RCC 7860 (cell line): ENCODE measurements at places on chromosomes 4 and X.

- peak; percentile 65 for DNase-seq
Observed at GRCh38 chrX:141220342-141221008, 21.8 kb downstream of the SPANXC start.

DNA sequence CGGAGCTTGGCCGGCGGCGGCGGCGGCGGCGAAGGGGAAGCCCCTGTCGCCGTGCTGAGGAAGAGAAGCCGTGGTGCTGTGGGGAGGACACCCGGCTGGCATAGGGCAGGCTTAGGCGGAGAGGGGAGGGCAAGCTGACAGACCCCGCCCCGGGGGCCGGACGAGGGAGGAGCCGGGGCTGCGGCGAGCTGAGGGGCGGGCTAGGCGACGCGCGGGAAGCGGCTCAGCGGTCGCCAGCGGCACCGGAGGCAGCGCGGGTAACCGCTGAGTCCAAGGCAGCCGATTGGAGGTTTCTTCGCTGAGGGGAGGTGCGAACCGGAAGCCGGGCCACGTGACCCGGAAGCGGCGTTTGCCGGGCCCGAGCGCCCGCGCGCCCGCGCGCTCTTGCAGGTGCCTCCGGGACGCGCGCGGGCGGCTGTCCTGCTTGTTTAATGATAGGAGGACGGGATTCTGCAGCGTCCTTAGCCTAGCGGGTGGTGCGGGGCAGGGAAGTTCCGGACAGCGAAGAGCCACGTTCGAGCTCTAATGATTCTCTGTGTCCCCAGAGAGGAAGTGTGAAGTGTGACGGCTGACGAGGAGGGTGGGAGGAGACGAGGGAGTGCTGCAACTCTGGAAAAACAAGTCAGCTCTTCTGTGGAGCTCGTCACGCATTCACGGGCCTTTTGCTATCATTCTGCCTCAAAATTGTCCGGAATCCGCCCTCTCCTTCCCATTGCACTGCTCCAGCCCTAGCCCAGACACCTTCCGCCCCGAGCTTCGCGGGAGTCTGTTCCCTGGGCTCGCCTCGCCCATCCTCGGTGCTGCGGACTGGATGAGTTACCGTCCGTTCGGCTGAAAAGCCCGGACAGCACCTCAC is at the start of gene AP1S2:
AP1S2 (minus strand) TSS at position 102 of the 856 bp plus-strand sequence. CDS start 2,289 bp downstream, outside the sequence.
- peak; percentile 82 for DNase-seq

DNA sequence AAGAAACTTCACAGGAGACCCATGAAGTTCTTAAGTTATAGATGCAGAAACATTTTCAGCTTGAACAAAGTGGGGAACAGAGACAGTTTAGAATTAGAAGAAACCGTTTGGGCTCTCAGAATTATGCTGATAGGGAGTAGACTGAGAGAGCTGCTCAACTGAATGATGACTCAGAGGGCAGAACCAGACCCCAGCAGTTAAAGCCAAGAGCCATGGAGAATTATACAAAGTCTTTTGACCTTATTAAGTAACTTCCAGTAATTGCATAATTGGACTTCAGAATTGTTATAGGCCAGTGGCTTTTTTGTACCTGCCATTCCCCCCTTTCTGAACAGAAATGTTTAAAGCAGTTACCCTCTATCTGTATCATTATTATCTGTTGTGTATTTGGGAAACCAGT is 642.1 kb downstream of the CCSER1 start:
- no peak for DNase-seq

DNA sequence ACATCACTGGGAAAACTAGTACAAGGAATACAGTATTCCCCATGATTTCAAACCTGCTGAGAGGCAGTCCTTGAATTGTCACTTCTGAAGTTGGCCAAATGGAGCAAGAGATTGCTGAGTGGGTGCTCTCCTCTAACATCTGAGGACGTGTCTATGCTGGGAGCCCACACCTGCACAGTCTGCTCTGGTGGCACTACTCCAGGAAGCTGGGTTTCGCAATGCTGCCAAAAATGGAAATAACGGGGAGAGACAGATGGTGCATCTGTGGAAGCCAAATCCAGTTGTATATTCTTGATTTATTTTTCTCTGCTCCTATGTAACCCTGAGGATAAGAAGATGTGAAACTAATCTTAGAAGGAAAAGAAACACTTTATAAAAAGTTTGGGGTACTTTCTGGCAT is 240.1 kb upstream of the CTSO start:
- no peak for DNase-seq

DNA sequence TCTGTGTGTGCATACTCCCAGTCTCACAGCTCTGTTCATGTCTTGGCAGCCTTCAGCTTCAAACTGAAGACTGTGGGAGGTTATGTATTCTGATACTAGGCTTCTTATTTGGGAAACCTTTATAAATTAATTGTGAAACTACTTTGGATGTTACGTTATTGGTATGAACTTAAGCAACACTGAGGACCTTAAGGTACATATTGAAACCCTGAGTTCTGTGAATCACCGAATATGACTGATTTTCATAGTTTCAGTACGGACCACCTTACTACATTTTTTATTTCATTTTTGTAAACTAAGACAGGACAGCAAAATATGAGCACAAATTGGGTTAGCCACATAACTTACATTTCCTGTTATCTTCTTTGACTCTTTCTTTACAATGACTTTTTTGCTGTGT is 498.4 kb downstream of the PDGFC start:
- no peak for DNase-seq

GRCh38 chr4:3716631-3717235 is 49.5 kb upstream of the ADRA2C start:
- no peak for DNase-seq

GRCh38 chr4:76476571-76476970 is 41.5 kb downstream of the SHROOM3 start:
- no peak for DNase-seq

DNA sequence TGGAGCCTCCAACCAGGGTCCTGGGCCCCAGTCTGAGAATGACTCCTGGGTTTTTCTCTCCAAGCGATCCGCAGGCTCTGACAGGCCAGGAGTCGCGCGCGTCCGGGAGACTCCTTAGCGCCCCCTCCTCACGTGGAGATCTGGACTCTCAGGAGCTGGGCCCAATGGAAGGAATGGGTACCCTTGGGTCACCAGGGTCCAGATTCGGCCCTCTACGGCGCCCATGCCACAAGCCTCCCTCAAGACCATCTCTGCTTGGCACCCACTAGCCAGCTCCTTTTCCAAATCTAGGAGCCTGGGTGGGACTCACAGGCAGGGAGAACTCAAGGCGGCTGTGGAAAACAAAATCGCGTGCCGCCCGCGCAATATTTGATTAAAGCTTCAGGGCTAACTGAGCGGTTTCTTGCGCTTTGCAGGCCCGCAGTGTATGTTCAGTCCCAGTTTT is 7.1 kb downstream of the HAND2 start:
- DNase-seq: no peak

- no peak for DNase-seq
Observed at GRCh38 chrX:24357106-24357505, 3.3 kb upstream of the SUPT20HL1 start.

DNA sequence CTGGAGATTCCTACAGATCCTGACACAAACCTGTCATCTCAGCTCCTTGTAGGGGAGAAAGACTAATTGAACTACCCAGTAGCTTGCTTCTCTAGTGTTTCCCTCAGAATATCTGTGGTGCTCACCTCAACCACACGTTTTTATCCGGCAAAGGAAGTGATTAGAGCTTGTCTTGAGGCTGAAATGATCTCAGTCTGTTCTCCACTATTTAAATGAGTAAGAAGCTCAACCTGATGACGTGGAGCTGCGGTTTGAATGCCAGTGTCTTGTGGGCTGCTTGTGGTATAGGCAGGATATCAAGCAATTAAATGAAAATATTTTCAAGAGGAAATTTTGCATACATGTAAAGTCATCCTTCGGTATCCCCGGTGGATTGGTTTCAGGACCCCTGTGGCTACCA is 270.2 kb downstream of the TLL1 start:
- peak; percentile 82 for DNase-seq

DNA sequence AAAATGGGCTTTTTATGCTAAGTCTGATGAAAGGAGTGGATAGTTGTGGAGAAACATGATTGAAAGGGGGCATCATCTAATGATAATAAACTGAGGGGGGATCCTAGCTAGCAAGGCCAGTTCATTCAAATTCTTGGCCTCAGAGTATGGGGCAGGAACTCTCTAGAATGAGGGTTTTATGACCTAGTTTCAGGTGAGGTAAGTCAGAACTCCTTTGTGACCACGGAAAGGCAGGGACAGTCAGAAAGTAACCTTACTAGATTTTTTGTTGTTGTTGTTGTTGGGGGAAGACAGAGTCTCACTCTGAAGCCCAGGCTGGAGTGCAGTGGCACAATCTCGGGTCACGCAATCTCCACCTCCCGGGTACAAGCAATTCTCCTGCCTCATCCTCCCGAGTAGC is 1.5 kb upstream of the PAQR3 start:
- no peak for DNase-seq

DNA sequence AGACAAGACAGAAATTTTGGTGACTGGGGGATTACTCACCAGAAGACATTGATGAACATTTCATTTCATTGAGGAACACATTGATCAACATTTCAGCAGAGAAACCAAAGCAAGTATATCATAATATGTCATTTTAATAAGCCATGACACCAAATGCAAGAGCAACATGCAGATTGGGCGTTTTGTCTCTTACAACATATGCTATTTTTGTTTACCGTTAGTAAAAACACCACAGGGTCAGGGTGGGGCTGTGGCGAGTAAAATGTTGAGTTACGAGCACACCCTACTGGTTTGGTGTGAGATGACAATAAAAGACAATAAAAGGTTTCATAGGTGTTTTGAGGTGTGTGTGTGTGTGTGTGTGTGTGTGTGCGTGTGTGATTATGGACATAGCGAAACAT is 294.5 kb downstream of the PDGFC start:
- no peak for DNase-seq

DNA sequence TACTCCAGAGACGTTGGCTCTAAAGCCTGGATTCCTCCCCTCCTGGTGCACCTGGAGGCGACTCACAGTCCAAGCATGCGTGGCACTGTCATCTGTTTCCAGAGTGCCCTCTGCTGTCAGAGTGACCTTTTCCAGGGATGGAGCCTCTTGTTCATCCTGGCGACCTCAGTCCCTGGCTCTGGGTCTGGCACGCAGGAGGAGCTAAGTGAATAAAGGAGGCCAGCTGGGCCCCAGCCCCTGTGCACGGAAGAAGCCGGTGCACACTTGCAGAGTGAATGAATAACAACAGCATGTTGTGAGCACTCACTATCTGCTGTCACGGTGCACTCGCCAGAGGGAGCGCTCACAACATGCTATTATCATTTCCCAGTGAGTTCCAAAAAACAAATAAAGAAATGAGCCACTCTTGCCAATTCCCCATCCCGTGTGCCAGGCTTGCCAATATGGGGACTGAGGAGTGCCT is 27.8 kb upstream of the PSAPL1 start:
- DNase-seq: no peak

DNA sequence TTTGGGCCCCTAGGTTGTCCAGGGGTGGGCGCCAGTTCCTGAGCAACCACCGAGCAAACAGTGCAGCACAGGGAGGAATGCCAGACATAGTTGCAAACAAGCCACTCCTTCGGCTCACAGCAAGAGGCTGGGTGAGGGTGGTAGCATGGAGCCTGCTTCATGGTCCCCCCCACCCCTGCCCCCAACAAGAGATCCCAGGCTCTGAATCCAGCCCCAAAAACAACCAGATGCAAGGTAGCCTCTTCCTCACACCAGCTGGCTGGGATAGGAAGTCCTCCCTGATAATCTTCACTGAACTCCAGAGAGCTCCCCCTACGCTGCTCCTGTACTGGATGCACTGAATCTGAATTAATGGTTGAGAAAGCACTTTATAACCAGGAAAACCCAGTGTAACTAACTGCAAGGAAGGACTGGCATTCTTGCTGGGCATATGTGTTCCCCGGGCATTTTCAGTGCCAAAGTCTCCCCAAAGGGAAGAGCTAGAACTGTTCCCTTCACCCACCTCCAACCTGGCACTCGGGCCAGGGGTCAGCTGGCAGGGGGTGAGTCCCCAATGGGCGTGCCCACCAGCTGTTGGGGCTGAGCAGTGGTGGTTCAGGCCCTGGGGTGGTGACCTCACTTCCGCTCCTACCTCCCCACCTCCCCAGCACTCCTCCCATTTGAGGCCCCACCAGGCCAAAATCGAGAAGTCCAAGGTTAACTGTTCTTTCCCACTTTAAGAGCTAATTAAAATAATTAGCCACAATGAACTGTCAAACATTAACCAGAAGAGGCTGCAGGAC is 1.5 kb downstream of the ELF4 start:
- peak; percentile 41 for DNase-seq
